ENCODE measurements at places on chromosomes 3 and 15.

DNA sequence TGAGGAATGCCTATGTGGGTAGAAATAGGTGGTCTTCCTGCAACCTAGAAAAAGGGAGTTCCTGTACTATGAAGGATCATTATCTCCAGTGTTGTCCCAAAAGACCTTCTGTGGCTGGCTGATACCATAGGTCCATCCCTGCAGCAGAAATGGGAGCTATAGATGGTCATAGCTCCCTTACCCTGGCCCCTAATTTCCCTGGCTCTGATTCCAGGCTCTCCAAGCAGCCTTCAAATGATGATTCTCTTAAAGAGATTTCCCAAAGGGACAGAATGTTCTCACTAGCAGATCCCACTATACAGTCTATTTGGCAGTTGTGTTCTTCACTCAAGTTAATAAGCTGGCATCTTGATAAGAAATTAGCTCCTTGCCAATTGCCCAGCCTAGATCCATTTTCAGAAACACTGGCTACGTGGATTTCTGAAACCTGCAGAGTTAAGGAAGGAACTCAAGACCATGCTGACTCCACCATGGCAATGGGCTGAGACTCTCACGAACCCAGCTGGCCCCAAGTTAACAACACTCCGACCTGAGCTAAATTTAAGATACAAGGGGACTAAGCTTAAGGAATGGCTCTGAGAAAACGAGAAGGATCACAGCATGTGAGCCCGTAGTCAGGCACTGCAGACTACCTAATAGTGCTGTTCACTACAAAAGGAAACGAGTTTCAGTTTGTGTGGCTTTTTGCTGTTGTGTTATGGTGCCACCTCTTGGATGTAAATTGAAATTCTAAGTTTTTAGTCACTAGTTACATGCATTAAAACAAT lies 11.4 kb downstream of the C15orf40 start:
- DNase-seq: no peak

DNA sequence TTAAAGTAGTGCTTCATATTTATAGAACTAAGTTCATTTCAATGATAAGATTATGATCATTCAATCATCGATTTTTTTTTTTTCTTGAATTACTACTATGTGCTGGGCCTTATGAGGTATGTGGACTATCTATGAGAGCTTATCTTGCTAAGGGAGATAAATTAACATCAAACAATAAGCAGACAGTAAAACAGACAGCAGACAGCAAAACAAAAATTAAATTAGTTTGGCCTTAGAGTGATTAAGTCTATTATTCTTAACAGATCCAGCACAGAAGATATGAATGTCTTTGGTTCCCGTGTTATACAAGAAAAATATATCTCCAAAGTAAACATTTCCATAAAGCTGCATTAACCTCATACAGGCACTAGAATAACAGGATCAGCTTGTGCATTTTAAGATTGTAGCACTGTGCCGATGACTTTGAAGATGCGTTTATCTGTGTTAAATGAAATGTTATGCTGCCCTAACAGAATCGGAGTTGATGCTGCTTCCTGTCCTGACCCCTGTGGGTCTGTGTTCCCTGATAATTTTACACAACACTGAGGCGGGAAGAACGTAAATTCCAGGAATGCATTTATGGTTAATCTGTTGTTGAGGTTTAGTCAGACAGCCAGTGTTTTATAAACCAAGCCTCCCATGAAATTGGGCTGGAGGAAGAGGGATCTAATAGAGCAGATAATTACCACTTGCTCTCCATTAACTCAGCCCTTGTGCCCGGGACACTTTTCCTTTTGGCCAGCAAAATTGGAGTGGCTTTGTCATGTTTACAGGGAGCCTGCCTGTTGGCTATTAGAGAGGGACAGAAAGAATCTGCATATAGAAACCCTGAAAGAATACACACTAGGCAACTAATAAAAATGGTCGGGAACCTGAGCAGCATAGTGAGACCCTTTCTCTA lies 80.8 kb downstream of the GHSR start:
- DNase-seq: no peak

DNA sequence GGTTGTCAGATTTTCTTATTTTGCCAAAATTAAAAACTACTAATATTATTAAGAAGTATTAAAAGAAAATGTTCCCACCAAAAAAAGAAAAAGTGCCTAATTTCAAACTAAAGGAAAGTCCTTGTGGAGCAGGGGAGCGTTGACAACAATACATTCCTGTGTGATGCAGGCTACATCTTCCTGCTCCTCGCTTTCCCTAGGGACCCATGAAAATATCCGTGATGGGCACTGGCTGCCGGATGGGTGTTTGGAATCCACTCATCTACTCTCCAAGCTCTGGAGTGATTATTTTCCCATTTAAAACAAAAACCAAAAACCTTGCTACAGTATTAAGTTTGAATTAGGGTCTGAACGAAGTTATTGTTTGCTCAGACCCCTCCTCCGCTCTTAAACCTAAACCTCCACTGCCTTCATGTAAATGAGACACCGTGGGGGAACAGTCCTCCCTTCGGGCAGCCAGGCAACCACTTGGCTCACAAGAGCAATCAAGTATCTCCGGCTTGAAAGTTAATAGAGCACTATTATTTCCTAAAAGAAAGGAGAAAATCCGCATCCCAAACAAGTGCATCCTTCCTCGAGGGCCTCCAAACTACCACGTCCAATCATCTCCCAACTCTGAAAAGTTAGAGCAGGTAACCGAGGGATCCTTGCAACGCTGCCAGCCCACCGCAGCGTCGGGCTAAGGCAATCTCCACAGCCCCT lies 1.5 kb downstream of the ITGB5 start:
- DNase-seq: no peak

- no peak for DNase-seq
Observed at GRCh38 chr3:4447295-4447999, 19.6 kb downstream of the SUMF1 start.

GRCh38 chr3:146274833-146275232 lies 23.9 kb upstream of the PLSCR4 start:
- DNase-seq: no peak

- DNase-seq: no peak
Observed at GRCh38 chr15:76861815-76862397, 43.2 kb downstream of the SCAPER start.

- DNase-seq: no peak
Observed at GRCh38 chr3:5317557-5317956, 130.1 kb downstream of the EDEM1 start.

DNA sequence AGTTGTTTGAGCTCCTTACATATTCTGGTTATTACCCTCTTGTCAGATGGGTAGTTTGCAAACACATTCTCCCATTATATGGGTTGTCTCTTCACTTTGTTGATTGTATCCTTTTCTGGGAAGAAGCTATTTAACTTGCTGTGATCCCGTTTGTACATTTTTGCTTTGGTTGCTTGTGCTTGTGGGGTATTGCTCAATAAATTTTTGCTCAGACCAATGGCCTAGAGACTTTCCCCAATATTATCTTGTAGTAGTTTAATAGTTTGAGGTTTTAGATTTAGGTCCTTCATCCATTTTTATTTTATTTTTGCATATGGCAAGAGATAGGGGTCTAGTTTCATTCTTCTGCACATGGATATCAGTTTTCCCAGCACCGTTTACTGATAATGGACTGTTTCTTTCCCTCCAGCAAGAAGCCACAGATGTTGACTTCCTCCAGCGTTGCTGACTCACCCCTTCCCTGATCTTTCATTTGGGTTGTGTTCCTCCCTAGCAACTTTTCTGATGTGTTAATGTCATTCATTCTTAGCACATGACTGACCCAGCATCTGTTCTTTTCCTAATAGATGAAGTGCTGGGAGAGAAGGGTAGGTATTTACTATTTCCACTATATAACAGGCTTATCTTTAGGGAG lies 166.7 kb upstream of the SGO1 start:
- no peak for DNase-seq

DNA sequence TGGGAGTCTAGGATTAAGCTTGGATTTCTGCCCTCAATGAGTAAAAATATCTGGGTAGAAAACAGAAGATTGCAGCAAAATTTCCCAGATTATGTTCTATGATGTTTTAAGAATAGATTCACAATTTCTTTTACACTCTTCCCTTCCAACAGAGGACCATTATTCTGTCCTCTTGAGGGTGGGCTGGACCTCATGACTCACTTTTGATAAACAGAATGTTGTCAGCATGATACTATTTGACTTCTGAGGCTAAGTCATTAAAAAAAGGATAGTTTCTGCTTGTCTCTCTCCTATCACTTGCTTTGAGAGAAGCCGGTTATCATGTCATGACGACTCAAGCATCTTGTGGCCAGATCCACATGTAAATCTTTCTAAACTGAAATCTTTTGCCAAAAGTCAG lies 396.2 kb upstream of the CDIN1 start:
- no peak for DNase-seq

DNA sequence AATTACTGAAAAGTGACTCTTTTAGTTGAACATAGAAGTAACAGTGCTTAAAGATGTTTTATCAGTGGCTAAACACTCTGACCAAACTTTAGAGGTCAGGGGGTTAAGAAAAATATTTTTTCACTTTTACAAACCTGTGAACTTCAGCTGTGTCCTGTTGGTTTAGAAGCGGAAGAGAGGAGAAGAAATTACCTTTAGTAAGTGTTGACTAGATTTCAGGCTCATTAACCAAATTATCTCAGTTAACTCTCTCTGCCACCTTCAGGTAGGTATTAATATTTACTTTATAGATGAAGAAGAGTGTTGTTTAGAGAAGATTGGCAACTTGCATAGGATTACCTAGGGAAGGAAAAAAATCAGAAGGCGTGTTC lies 151.9 kb upstream of the CMC1 start:
- DNase-seq: no peak

GRCh38 chr3:16788440-16789056 lies 96.2 kb upstream of the PLCL2 start:
- no peak for DNase-seq

DNA sequence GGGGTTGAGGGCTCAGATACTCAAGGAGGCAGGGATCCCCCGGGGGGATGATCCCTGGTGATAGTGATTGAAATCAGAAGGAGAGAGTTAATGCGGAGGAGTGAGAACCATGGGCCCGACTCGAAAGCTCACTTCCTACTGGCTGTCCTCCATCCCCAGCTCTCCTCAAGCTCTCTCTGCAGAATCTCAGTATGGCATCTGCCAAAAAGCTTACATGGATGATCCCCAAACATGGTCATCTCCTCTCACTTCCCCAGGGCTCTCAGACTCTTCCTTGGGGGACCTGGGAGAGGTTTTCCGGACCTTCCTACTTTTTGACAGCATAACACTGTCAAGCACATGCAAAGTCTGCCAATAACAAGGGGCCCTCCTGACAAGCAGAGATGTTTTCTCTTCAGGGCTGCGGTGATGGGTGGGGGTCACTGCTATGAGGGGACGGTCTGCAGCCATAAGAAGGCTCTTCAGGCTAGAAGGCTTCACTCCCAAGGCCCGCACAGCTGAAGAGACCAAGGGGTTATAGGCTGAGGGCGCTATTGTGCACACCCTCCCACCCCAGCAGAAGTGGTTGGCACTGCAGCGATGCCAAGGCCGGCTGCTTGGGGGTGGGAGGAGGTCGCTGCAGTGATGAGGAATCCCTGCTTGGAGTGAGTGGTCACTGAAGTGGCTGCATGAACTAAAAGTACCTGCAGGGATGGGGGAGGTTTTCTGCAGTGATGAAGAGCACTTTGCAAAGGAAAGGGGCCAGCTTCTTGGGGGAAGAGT lies 828 bp upstream of the VWA5B2 start:
- no peak for DNase-seq

GRCh38 chr3:194598771-194599557 lies 34.3 kb downstream of the TMEM44 start:
- DNase-seq: no peak

- DNase-seq: no peak
Observed at GRCh38 chr3:74564560-74564959, 49.9 kb downstream of the CNTN3 start.

DNA sequence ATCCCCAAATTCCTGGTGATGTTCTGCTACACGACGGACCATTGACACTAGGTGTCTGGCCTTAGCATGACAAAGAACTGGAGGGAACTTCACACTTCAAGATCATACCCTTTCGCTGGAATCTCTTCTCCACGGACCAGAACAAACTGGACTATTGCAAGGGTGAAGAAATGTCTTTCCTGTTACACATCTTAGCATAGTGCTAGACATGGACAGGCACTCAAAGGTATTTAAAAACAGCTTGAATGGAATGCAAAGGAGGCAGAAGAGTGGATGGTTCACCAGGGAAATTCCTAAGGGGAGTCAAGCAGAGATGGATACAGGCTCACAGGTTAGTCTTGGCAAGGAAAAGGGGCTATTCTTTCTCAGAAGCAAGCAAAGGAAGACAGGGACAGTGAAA lies 33.5 kb upstream of the PDZRN3 start:
- no peak for DNase-seq

DNA sequence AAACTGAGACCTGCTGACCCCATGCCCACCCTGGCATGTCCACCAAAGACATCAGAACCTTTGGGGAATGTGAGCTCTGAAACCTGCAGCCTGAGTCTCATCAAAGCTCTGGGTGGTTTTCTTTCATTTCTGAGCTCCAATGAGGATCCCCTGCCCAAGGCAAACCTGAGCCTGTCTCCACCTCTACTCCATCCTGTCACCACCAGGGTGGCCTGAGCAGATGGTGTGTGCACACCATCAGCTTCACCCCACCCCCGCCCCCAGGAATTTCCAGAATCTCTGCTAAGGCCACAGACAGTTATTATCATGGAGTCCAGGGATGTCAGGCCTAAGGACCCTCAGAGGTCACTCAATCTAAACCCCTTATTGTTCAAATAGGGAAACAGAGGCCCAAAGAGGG lies 1.3 kb downstream of the XIRP1 start:
- no peak for DNase-seq

GRCh38 chr3:128036119-128036518 lies 16.1 kb upstream of the SEC61A1 start:
- no peak for DNase-seq

- no peak for DNase-seq
Observed at GRCh38 chr3:46061108-46061720, 33.9 kb upstream of the XCR1 start.

Measured in stimulated activated CD4-positive, alpha-beta T cell treated with anti-CD3 and anti-CD28 coated beads, TNF-alpha, amount 100 ng/mL, for 48 hours (primary cell).